ENCODE measurements at places on chromosomes 4 and X.

GRCh38 chrX:94932278-94932965 is 1258.4 kb downstream of the FAM133A start:
- no peaks in the 10 kb centered on the region for H3K4me1 ChIP-seq
- no peak overlapping the region for H3K4me3 ChIP-seq

DNA sequence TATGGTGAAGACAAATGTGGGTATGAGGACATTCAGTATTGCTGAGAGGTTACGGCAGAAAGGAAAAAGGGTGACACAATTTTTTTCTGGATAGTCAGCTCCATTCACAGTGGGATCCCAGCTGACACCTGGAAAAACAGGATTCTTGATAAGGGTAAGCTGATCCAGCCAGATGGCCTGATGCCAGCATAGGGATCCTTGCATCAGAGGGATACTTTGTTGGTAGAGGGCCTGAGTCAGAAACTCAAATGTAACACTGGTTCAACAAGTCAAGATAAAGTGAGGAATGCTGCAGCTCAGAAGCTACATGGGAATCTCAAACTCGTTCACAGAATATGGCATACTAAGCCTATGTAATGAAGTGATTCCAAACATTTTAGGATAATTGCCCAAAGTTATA is 726.7 kb downstream of the C4orf33 start:
- H3K4me3 ChIP-seq, result no peak overlapping the region
- H3K27me3 ChIP-seq, result no peaks in the 10 kb centered on the region
- DNase-seq, result no peak
- H3K27ac ChIP-seq, result no peak overlapping the region
- no peaks in the 10 kb centered on the region for H3K36me3 ChIP-seq

- H3K4me3 ChIP-seq, result no peak overlapping the region
- DNase-seq, result no peak
- peaks cover 6% of the 10 kb centered on the region for H3K27me3 ChIP-seq
- no peaks in the 10 kb centered on the region for H3K36me3 ChIP-seq
- no peak overlapping the region for H3K27ac ChIP-seq
- no peaks in the 10 kb centered on the region for H3K4me1 ChIP-seq
Measured at GRCh38 chrX:110383414-110383813, 24.8 kb downstream of the RTL9 start.

DNA sequence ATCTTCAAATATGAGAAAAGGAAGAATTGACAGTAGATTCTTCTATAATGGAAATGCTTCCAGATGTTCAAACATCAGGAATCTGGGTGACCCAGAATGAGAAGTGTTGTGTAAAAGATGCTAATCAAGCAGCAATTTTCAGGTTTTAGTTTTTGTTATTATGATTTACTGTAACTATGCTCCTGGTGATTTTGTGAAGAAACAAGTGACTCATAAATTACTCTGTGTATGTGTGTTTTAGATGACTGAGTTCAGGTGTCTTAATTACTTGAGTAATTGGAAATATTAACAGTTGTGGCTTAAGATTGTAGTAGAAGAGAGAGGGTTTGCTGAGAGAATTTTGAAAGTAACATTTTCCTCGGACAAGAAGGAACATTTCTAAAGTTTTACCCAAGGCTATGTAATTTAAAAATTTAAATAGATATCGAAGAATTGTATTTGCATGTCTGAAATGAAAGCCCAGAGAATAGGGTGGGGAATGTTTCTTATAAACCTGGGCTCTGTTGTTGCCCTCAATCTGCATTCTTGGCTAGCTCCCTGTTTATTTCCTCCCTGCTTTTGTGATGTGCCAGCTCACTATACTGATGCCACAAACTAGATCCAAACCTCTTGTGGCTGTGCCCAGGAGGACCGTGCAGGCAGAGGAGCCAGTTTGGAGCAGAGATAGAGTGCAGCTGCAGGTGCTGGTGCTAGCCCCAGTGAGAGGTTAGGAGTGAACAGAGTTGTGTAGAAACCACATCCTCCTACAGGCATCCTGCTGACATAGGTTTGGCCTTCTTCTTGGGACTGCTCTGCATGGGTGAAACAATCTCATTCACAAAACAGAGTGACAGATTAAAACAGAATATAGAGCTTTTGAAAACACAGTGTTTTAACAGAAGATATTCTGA is 25.4 kb upstream of the TNIP3 start:
- peak overlapping the region; percentile 94 for H3K27ac ChIP-seq
- peaks cover 4% of the 10 kb centered on the region for H3K27me3 ChIP-seq
- DNase-seq, result peak; percentile 73
- H3K36me3 ChIP-seq, result peaks cover 12% of the 10 kb centered on the region
- H3K4me1 ChIP-seq, result peaks cover 60% of the 10 kb centered on the region

DNA sequence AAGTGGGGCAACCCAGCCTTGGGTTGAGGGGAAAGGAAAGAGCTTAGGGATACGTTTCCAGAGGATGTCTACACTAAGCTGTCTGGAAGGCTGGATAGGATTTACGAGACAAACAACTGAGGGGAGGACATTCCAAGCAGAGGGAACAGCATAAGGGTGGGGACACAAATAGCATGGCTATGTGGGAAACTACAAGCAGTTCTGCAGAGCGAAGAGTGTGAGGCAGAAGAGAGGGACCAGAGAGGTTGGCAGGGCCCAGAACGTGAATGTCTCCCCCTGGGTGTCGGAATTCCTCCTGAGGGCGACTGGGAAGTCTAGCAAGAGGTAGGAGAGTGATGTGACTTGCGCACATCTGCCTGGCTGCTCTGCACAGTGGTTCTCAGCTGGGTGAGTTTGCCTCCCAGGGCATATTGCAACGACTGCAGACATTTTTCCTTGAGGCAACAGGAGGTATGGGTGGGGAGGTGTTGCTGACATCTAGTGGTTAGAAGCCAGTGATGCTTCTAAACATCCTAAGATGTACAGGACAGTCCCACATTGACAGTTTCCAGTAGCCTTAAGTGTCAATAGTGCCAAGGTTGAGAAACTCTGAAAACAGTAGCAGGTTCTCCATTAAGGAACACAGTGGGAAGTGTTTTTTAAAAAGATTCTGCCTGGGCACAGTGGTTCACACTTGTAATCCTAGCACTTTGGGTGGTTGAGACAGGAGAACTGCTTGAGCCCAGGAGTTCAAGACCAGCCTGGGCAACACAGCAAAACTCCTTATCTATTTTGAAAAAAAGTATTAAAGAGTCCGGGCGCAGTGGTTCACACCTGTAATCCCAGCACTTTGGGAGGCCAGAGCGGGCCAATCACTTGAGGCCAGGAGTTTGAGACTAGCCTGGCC is 9.2 kb downstream of the NDUFA1 start:
- peaks cover 10% of the 10 kb centered on the region for H3K36me3 ChIP-seq
- H3K4me3 ChIP-seq, result no peak overlapping the region
- peak overlapping the region; percentile 70 for H3K27ac ChIP-seq
- H3K4me1 ChIP-seq, result peaks cover 23% of the 10 kb centered on the region
- DNase-seq, result peak; percentile 45
- H3K27me3 ChIP-seq, result no peaks in the 10 kb centered on the region

DNA sequence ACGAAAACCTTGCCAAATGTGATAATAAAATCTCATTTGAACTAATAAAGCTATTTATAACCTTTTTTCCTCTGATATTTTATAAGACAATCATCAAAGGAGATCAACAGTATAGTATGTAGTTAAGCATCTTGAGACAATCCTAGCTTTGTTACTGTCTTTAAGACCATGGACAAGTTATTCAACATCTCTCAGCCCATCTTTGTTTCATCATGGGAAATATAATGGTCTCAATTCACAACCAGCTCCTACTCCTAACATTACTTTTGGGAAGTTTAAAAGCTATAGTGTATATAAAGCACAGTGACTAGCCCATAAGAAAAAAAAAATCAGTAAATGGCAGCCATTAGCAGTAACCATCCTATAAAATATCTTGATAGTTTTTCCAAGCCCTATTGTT is 57.6 kb upstream of the APELA start:
- no peaks in the 10 kb centered on the region for H3K27me3 ChIP-seq
- H3K4me3 ChIP-seq, result no peak overlapping the region
- H3K27ac ChIP-seq, result no peak overlapping the region
- H3K4me1 ChIP-seq, result no peaks in the 10 kb centered on the region
- no peak for DNase-seq

- H3K27me3 ChIP-seq, result peaks cover 5% of the 10 kb centered on the region
- H3K36me3 ChIP-seq, result no peaks in the 10 kb centered on the region
- H3K27ac ChIP-seq, result no peak overlapping the region
- DNase-seq, result no peak
- no peak overlapping the region for H3K4me3 ChIP-seq
Measured at GRCh38 chr4:147524601-147525000, 43.7 kb downstream of the EDNRA start.

GRCh38 chr4:24468071-24468470 is 116.3 kb downstream of the DHX15 start:
- H3K4me1 ChIP-seq, result peaks cover 38% of the 10 kb centered on the region
- H3K27ac ChIP-seq, result no peak overlapping the region
- peaks cover 75% of the 10 kb centered on the region for H3K27me3 ChIP-seq

- no peak for DNase-seq
- no peak overlapping the region for H3K27ac ChIP-seq
- H3K27me3 ChIP-seq, result peaks cover 43% of the 10 kb centered on the region
- H3K36me3 ChIP-seq, result peaks cover 2% of the 10 kb centered on the region
- H3K4me1 ChIP-seq, result peaks cover 10% of the 10 kb centered on the region
- H3K4me3 ChIP-seq, result peak overlapping the region; percentile 25
Measured at GRCh38 chr4:151324752-151325110, 674 bp downstream of the SH3D19 start.

- no peaks in the 10 kb centered on the region for H3K36me3 ChIP-seq
- DNase-seq, result no peak
- H3K27me3 ChIP-seq, result peaks cover 64% of the 10 kb centered on the region
- peak overlapping the region; percentile 78 for H3K4me3 ChIP-seq
Measured at GRCh38 chr4:121073004-121073435, 685 bp upstream of the NDNF start.

DNA sequence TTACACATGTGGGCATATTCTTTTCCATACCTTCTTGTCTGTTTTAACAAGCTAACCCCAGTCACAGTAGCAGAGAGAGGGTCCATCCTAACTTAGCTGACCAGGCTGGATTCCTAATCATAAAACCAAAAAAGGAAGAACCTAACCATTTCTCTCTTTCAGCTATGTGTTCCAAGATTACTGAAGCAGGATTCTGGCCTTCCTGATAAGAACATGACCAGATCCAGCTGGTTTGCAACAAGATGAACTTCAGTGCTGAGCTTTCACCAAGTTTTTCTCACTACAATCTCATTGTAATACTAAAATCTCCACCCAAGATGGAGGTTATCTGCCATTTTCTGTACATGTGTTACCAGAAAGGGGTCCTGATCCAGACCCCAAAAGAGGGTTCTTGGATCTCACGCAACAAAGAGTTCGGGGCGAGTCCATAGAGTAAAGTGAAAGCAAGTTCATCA is 20.4 kb upstream of the UBA6 start:
- H3K4me1 ChIP-seq, result peaks cover 12% of the 10 kb centered on the region
- no peak for DNase-seq
- no peak overlapping the region for H3K4me3 ChIP-seq
- peak overlapping the region; percentile 8 for H3K27ac ChIP-seq

DNA sequence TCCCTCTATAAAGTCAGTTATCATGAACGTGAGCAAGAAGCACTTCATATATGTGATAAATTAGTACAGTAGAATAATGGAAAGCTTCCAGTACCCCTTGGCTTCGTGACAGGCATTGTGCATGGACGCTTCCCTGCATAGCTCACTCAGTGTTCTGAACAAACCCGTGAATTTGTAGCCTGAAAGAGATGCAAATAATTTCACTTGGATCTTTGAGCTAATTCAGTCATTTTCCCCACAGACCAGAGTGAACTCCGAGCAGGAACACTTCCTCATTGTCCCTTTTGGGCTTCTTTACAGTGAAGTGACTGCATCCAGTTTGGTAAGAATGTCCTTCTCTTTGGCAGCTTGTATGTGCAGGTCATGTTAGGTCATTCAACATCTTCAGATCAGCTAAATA is 50.1 kb downstream of the ADD1 start:
- H3K4me3 ChIP-seq, result no peak overlapping the region
- no peaks in the 10 kb centered on the region for H3K27me3 ChIP-seq
- H3K4me1 ChIP-seq, result peaks cover 2% of the 10 kb centered on the region
- DNase-seq, result no peak
- H3K36me3 ChIP-seq, result peaks cover 34% of the 10 kb centered on the region

- H3K4me3 ChIP-seq, result no peak overlapping the region
- no peaks in the 10 kb centered on the region for H3K27me3 ChIP-seq
- H3K27ac ChIP-seq, result no peak overlapping the region
- no peak for DNase-seq
- H3K36me3 ChIP-seq, result no peaks in the 10 kb centered on the region
Measured at GRCh38 chr4:174631901-174632758, 109.8 kb upstream of the HPGD start.

GRCh38 chr4:82519776-82520175 is 42.0 kb downstream of the TMEM150C start:
- DNase-seq, result no peak
- no peak overlapping the region for H3K27ac ChIP-seq
- no peaks in the 10 kb centered on the region for H3K36me3 ChIP-seq
- H3K4me1 ChIP-seq, result no peaks in the 10 kb centered on the region
- H3K4me3 ChIP-seq, result no peak overlapping the region

DNA sequence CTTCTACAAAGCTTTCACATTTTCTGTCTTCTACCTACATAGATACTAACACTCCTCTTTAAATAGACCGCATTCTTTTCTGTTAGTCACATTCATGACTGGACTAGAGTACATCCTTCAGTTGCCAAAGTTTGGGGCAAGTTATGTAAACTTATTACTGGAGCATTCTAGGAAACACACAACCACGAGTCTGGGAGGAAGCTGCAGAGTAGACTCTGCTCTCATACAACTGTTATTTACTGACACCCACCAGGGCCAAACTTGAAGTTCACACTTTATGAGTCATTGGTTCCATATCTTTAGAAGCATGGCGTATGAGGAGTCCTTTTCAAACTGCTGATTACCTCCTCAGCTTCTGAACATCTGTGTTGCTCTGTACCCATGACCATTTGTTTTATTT is 87.0 kb downstream of the RNF150 start:
- H3K4me3 ChIP-seq, result no peak overlapping the region
- H3K27me3 ChIP-seq, result no peaks in the 10 kb centered on the region
- no peaks in the 10 kb centered on the region for H3K36me3 ChIP-seq
- H3K27ac ChIP-seq, result no peak overlapping the region

DNA sequence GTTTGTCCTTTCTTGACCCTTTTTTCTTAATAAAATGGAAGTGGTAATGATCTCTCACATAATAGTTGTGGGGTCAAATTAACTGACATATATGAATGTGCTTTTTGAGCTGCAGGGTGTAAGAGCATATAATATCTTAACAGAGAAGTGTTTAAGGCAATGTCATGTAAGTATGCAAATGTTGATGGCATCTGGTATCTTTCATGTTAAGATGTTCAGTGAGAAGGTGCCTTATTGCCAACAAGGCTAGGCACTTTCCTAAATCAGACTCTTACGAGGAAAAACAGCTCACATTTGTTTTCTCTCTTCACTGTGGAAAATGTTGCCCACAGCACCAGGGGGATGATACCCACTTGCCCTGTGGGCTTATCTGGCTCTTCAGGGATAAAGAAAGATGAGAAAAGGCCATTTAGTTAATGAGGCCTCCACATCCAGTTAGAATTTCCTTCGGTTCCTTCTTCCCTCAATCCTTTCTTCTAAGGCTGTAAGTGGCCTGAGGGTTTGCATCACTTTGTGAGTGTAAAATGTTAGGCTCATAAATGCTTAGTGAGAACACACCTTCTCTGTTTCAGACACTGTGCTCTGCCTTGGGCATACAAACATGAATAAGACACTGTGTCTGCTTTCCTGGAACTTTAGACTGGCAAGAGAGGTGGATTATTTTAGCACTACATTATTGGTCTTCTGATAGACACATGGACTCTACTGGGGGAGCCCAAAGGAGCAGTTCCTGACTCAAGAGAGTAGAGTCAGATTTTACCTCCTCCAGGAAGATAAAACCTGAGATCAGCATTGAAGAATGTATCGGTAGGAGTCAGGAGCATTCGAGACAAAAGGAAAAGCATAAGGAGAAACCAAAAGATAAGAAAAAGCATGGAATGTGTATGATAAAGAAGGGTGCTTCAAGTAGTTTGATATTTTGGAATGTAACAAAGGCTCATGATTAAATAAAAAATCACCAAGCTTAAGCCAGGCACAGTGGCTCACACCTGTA is 135.5 kb downstream of the SOWAHB start:
- H3K36me3 ChIP-seq, result no peaks in the 10 kb centered on the region
- H3K4me3 ChIP-seq, result no peak overlapping the region
- H3K4me1 ChIP-seq, result no peaks in the 10 kb centered on the region
